EH (cell line): ENCODE measurements at places on chromosomes 1 and 21.
A peak's percentile ranks its signal among the peaks of the same experiment; 100 is the strongest.

DNA sequence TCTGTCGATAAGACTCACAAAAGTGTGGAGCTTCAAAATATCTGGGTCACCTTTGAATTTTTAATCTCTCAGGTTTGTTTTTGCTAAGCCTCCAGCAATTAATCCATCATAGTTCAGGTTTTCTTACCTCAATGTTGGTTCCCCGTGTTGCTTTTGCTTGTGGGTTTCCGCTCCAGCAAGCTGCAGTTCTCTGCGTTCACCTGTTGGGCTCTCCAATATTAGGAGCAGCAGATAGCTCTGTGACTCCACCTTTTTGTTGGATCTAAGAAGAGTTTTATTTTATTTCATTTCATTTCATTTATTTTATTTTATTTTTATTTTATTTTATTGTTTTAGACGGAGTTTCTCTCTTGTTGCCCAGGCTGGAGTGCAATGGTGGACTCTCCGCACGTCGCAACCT is 335.5 kb downstream of the COL11A1 start:
- no peak for DNase-seq

DNA sequence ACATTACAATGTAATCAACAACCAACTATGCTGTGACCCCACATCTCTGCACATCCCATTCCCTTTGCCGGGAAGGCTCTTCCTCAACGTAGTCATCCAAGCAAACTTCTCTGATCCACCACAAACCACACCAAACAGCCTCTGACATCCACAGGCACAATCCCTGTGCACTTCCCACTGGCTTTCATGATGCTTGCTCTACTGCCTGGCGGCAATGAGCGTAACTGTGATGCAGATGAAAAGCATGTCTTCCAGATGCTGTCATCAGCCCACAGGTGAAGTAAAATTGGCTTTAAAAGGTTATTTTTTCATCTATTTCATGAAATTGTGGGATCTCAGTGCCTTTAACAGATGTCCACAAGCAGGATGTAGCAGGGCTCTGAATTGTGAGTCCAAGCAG is 635.2 kb downstream of the SMYD3 start:
- peak; percentile 100 for DNase-seq

GRCh38 chr1:244941121-244941520 is 76.8 kb upstream of the HNRNPU start:
- DNase-seq, result no peak

DNA sequence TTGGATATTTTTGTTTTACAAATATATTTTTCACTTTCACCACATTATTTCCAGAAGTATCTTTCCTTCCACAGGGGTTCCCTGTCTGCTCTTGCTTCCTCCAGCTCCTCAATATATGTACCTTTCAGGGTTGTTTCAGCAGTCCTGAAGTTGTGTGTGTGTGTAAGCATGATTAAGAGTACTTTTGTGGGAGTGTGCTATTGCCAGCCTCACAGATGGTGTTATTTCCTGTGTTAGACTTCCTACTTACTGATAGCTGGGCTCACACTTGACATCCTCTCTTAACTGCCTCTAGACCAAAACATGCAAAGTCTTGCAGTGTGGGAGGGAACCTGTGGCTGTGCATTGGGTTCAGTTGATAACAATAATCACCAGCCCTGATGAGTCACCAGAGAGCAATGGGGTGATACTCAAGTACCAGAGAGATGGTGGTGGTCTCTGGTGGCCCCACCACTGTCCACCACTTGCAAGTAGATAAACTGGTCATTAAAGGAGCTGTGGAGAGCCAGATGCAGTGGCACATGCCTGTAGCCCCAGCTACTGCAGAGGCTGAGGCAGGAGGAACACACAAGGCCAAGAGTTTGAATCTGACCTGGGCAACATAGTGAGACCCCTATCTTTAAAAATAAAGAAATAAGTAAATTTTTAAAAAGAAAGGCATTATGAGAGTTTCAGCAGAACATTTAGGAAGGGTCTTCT is 126.7 kb downstream of the NR5A2 start:
- DNase-seq, result peak; percentile 18

DNA sequence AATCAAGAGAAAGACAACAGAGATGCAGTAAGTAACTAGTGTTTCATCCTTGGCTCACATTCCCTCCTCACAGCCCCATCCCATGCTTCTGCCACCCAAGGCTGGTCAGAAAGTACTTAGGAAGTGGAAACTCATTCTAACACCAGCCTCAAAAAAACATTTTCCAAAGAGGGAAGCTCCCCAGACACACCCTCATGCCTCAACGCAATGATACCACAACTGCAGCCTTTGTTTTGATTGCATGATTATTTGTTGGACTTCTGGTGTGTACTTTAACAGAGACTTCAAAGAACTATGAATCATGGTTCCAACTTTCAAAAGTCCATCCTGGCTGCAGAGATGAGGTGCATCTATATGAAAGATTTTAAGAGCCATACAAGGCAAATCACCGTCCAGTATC is 45.2 kb upstream of the KCNA3 start:
- DNase-seq, result no peak

GRCh38 chr1:115090540-115090939 is 1.2 kb upstream of the TSPAN2 start:
- DNase-seq, result peak; percentile 35

- DNase-seq, result no peak
These were observed 803 bp upstream of the FLAD1 start for GRCh38 chr1:154982341-154982740.

DNA sequence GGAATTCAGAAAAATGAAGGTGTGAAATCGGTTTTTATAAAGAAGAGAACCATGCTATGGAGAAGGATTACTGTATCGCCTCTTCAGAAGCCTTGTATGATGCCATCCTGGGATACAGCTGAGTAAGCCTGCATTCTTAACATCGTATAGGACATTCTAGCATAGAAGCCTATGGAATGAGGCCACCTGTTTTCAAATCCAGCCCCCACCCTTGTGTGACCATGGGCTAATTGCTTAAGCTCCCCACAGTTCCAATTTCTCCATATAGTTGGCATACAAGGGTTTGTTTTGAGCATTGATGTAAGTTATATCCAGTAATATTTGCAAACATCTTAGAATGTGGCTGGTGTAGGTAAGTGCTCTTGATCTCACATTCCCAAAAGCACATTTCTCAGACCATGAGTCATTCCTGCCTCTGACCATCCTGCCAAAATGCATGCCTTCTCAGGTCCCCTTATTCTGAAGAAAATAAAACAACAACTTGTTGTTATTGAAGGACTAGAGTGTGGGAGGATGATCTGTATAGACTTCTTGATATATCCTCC is 1.5 kb downstream of the OR14A2 start:
- DNase-seq, result no peak

DNA sequence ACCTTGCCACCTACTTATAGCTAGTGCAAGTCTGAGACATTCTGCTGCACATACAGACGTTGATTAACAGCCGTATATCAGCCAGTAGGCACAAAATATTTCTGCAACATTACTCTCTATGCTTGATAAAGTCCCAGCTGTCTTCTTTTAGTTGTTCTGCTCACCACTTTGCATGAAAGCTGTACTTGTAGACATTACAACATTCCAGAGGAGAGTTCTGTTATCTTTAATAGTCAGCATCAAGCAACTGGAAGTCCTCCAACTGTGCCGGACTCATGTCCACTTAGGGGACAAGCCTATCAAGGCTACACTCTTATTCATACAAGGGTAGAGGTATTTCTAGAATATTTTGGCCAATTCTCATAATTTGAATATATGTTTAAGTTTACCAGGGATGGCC is 50.0 kb downstream of the CACHD1 start:
- DNase-seq, result peak; percentile 87

DNA sequence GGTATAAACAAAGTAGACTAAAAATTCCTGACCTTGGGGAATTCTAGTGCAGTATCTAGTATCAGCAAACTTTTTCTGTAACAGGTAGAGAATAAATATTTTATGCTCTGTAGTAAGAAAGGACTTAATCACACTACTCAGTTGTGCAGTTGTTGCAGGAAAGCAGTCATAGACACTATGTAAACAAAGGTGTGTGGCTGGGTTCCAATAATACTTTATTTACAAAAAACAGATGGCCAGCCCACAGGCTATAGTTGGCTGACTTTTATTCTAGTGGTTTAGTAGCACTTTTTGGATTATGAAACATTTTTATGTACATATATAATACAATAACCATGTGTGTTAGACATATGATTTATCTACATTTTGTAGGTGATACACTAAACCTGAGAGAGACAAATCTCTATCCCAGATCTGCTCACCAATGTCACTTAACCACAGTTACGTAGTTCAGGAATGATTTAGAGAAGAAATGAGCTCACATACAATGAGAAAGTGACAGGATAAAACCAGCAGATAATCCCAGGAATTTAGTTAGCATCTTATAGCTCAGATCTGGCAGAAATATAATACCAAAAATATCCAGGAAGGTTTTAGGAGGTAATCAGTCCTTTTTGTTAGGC is 56.1 kb downstream of the MIER1 start:
- DNase-seq, result peak; percentile 11

DNA sequence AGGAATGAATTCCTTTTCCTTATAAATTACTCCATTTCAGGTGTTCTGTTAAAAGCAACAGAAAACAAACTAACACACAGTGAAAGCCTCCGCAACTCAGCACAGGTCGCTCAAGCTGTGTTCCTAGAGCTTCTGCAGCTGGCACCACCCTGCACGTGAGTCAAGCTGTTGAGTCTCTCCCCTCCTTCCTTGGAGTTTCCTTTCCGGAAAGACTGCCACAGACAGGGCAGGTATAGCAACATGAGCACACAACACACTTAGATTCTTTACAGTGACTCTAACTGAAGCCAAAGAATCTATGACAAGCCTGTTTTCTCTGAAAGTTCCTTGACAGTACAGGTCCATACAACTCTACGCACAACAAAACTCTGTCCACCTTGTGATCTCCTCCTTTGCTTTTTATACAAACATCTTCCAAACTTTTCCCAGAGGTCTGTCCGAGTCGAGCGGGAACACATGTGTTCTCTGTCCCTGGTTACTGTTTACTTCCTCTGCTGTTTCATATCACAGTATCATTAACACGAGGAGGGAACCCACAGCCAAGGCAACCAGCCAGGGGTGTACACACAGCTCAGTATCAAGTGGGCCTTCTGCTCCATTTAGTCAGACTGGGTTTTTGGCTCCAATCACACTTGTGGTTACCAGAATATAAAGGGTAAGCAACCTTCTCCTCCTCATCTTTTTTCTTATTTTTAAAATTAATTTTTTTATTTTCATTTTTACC is 38.7 kb upstream of the DESI2 start:
- no peak for DNase-seq

GRCh38 chr1:7684132-7684531 is 87.0 kb upstream of the VAMP3 start:
- no peak for DNase-seq

GRCh38 chr1:41394959-41395956 is 34.0 kb downstream of the FOXO6 start:
- DNase-seq, result no peak

DNA sequence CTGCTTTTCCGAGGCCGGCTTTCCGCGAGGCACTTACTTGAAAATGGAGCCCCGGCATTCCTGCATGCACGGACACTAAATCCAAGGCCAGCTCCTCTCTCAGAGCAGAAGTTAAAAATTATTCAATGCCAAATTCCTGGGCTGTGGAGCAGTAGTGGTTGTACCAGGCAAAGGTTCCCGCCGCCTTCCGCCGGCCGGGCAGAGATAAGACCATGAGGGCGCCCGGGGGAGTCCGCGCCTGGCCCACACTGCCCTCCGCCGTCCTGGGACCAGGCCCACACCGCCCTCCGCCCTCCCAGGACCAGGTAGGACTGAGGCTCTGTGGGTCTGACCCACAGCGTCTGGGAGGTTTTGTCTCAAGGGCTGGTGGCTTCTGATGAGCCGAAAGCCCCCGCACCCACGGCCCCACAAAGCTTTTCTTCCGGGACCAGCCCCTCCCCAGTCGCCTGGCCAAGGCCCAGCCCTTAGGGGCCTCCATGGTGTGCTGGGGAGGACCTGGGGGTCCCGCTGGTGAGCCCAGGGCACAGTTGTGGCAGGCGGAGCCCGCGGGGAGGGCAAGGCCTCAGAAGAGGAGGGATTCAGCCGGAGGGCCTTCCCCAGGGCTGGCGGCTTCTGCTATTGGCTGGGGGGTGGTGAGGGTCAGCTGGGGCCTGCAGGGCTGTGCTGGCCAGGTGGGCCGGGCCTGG is 12.7 kb upstream of the C1orf159 start:
- no peak for DNase-seq

- peak; percentile 30 for DNase-seq
These were observed 25.7 kb upstream of the GNG4 start for GRCh38 chr1:235675152-235675890.

DNA sequence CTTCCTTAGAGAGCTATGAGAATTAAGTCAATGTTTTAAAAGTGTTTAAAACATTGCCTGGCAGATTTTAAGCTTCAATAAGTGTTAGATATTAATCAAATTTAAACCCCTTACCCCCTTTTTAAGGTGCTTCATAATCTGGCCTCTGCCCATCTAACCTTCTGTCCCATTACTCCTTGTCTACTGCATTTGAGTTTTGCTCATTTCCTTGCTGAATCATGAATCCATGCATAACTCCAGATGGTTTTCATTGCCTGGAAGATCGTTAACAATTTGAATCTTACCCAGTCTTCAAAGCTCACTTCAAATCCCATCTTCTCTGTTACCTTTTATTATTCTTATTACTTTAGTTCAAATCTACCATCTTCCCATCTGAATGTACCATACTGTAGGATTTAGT is 4.6 kb downstream of the HJV start:
- peak; percentile 54 for DNase-seq

- DNase-seq, result peak; percentile 16
These were observed 70.1 kb upstream of the NTPCR start for GRCh38 chr1:232880354-232880753.

GRCh38 chr1:244164511-244164890 is 113.4 kb downstream of the ZBTB18 start:
- DNase-seq, result no peak

- no peak for DNase-seq
These were observed 15.9 kb upstream of the BTG2 start for GRCh38 chr1:203289281-203289981.

- DNase-seq, result peak; percentile 52
These were observed 89.5 kb upstream of the ARTN start for GRCh38 chr1:43844114-43844513.

DNA sequence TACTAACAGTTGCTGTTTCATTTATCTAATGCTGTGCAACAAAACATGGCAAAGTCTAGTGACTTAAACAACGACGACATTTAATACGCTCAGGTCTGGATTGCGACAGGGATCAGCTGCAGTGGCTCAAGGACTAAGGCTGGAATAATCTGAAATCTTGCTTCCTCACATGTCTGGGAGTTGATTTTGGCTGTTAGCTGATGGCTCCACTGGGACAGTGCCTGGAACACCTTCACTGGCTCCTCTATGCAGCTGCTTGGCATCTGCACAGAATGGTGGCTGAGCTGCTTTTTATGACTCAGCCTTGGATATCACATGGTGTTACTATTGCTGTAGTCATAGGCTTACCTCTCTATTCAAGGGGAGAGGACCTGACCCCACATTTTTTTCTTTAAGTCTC is 24.0 kb upstream of the BTG3 start:
- no peak for DNase-seq

DNA sequence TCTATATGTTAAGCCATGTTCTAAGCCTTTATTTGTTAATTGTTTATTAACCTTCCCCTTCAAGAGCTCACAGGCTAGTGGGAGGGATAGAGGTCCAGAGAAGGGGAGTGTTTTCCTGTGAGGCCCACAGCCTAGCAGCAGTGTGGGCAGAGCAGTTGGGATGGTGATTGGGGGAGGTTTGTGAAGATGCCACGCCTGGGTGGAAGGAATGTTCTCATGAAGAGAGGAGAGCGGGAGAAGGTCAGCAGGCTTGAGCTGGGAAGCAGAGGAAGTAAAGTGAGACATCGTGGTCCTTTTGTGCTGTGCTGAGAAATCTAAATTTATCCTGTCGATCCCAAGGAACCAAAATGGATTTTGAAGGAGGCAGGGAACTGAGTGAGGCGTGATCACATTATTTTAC is 42.6 kb downstream of the TRAPPC10 start:
- DNase-seq, result peak; percentile 58
